ENCODE measurements at places on chromosomes 16 and 17.
A peak's percentile ranks its signal among the peaks of the same experiment; 100 is the strongest.

DNA sequence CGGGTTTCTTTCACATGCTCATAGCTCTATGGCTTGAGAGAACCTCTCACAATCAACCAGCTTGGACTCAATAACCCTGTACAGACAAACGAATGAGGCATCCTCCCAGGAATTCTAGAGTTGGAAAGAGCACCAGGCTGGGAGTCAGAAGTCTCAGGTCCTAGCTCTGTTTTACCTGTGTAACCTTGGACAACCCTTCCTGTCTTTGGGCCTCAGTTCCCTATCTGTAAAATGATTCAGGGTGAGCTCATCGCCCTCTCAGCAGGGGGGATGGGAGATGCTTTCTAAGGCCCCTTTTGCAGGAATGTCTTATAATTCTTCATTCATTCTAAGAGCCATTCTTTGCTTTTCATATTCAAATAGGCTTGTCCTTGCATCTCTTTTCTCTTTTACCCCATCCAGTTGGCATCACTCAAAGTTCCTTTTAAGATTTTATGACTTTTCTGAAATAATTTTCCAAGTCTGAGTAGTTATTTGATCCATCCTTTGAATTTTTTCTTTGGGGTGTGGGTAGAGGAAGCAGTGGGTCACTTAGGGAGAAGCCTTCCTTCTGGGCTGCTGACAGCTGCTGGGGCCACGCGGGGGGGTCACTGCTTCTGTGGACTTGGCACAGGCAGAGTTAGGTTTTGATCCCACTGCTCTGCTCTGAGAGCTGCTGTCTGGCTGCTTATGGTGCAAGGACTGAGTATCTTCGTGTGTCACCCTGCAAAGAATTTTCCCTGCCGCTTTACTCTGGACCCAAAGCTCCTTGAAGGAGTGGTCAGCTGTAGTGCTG is 102.7 kb downstream of the UTP18 start:
- no peak for DNase-seq

- no peak for DNase-seq
These were observed 61.0 kb downstream of the SMPD3 start for GRCh38 chr16:68387301-68387700.

DNA sequence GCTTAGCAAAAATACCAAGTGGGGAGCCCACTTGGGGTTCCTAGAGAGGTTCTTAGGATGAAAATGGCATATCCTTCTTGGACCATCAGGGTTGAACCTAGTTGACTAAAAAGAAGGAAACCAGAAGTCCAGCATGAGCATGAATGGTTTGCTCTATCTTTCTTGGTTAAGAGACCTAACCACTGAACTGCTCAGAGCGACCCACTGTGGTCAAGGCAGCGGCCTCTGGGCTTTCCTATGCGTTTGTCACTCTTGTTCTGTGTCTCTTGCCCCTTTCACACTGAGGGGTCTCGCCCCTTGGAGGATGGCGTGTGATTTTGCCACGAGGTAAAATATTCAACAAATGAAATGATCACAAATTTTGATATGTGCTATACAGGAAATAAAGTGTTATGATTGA is 526 bp upstream of the BORCS6 start:
- DNase-seq, result no peak

GRCh38 chr17:9533441-9533840 is 42.2 kb downstream of the STX8 start:
- no peak for DNase-seq

DNA sequence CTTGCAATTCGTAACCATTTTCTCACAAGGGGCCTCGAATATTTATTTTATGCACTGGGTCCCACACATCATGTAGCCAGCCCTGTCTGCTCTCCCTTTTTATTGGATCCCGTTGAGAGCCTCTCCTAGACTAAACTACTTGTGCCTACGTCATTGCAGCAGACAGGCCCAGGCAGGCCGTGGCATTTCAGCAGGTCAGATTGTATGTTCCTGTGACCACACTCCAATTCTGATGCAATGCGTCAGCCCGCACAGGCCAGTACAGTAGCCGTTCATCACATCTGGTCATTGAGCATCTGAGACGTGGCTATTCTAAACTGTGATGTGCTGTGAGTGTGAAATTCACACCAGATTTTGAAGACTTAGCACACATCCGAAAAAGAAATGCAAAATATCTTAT is 42.2 kb downstream of the ABAT start:
- DNase-seq, result peak; percentile 1

DNA sequence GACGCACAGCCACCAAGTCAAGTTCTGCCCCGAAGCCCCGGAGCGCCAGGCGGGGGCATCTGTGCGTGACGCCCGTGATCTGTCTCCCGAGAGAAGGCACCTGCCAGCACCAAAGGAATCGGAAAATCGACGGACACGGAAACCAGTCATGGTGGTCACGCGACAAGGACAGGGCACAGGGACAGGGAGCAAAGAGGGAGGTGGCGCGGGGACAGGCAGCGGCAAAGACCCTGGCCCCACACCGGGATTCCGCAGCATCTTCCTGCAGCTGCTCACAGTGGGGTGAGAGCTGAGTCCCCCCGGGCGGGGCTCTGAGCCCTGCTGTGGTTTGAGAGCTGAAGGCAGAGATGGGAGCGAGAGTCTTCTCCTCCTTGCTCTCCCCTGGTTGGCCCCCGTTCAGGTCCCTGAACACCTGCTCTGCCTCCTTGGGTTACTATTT is 56.4 kb downstream of the ABR start:
- no peak for DNase-seq

DNA sequence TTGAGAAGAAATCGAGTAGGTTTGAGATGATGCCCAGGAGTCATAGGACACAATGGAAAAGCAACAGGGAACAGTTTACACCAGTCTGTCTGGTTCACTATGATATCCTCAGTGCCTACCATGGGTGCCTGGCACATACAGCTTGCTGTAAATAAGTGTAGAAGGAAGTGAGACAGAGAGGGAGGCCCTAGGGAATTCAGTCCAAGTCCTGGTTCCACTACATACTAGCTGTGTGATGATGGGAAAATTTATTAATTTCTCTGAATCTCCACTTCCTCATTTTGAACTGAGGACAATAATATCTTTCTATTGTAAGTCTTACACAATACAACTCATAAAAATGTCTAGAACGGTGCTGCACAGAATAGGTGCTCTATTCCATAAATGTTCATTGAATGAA is 53.3 kb upstream of the LYRM9 start:
- DNase-seq, result no peak

- no peak for DNase-seq
These were observed 67.5 kb downstream of the KLHDC4 start for GRCh38 chr16:87698241-87698640.

All from fibroblast of lung (primary cell).